T-helper 9 cell (primary cell): ENCODE measurements at places on chromosomes 5 and 9.

- no peak for DNase-seq
Observed at GRCh38 chr5:124796495-124796894, 50.1 kb upstream of the ZNF608 start.

GRCh38 chr5:94749042-94749441 lies 130.6 kb downstream of the SLF1 start:
- no peak for DNase-seq

DNA sequence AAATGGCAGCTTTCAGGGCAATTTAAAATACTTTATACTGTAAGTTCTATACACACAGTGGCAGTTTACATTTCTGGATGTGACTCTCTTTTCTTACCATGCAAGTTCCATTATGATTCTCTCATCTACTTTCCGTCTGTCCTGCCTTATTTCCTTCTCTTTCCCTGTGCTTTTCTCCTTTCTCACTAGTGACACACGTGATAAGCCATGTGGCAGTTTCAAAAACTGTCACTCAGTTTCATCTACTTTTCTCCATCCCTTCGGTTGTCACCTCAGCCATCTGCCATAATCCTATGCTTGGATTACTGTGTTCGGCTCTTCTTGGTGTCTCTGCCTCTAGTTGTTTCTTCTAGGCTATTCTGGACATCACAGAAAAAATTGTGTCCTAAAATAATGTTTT lies 46.8 kb upstream of the ATG10 start:
- no peak for DNase-seq

GRCh38 chr5:118818604-118819003 lies 169.7 kb downstream of the DTWD2 start:
- no peak for DNase-seq

DNA sequence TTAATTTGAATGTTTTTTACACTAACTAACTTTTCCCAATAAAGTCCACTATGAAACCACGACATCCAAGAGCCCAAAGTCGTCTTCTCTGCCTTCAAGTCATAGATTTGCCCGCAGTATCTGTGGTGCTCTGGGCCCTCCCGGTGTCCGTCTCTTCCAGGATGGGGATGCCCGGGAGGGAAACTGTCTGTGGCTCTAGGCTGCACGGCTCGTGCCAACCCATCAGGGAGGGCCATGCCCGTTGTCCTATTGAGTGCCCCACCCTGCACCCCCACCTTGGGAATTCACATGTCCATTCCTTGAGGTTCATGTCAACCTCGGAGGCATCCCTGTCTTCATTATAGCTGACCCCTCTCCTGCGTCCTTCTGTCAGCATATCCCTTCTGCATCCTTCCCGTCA lies 59.8 kb upstream of the LRRTM2 start:
- no peak for DNase-seq

GRCh38 chr5:138603249-138603920 lies 28.2 kb upstream of the HSPA9 start:
- no peak for DNase-seq

DNA sequence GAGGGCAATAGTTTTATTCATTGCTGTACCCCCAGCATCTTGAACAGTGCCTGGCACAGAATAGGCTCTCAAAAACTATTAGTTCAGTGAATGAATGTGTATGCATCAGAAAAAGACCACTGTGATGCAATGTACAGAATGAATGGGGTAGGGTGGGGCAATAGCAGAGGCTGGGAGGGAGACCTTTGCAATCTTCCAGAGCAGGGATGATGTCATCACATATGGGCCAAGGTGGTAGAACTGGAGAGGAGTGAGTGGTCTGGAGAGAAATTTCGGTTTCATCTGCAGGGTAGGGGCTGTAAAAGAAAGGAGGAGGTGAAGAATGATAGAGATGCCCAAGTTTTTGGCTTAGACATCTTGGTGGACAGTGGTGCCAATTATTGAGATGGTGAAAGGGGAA lies 23.4 kb upstream of the ARAP3 start:
- DNase-seq: no peak

GRCh38 chr9:83061990-83062650 lies 822 bp downstream of the RASEF start:
- DNase-seq: no peak

GRCh38 chr9:82273121-82273520 lies 284.5 kb downstream of the SPATA31D1 start:
- no peak for DNase-seq

- no peak for DNase-seq
Observed at GRCh38 chr9:127835991-127836516, 18.4 kb downstream of the ENG start.

- no peak for DNase-seq
Observed at GRCh38 chr9:76371901-76372300, 22.3 kb downstream of the RFK start.

GRCh38 chr5:156036640-156037039 lies 290.3 kb upstream of the SGCD start:
- DNase-seq: no peak

DNA sequence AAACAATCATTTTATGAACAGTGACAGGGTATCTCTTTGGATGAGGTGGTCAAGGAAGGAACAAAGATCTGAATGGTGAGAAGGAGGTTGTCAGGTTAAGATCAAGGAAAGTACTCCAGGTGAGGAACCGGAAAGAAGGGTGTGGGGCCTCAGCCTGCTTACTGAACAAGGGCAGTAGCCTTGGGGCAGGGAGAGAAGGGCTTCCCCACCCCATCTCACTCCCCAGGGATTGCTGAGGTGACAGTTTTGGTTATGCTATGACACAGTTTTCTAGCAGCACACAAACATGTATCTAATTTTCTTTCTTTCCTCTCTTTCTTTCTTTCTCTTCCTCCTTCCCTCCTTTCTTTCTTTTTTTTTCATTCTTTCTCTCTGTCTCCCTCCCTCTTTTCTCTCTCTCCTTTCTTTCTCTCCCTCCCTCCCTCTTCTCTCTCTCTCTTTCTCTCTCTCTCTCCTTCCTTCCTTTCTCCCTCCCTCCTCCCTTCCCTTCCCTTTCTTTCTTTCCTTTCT lies 4.1 kb upstream of the HDHD3 start:
- DNase-seq: no peak

GRCh38 chr9:89137542-89138462 lies 40.8 kb downstream of the SHC3 start:
- no peak for DNase-seq

DNA sequence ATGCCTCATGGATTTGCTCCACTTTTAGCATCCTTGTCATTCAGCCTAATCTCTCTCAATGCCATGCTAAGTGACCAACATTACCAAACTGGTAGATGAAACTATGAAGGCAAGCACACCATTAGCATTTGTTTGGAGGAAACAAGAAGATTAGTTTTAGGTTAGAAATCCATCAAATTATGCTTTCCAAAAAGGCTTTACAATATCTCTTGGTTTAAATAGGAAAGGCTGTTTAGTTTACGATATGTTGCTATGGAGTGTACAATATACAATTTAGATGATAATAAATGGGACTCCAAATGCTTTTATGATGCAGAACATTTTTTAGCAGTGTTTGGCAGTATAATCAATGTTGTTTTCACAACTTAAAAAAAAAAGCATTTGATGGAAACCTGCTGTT lies 47.8 kb upstream of the CTXN3 start:
- DNase-seq: no peak

GRCh38 chr9:123335193-123335985 lies 20.6 kb upstream of the CRB2 start:
- DNase-seq: no peak

- no peak for DNase-seq
Observed at GRCh38 chr9:90107040-90107725, 502.4 kb downstream of the GADD45G start.
